GM10248 (cell line): ENCODE measurements at places on chromosomes 2 and 18.

- no peak for DNase-seq
Measured at GRCh38 chr18:48408727-48409590, at the start of gene ZBTB7C. ZBTB7C (minus strand) TSS chr18:48409383.

DNA sequence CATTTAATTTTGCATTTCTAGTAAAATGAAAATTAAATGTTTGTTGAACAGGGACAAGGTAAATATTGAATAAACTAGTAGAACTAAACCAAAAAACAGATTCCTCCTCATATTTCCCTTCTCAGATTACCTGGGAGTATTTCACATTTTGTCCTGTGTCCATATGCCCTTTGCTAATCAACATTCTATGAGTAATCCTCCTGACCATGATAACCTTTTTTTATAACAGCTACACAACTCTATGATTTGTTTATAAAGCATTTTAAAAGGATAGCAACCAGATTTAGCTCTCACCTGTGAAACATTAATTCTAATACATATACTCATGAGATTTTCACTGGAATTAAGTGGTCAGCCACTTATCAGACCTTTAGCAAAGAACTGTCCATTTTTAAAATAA, 7.1 kb upstream of the DSG2 start:
- no peak for DNase-seq

- no peak for DNase-seq
Measured at GRCh38 chr18:23485386-23485785, 17.9 kb upstream of the RMC1 start.

DNA sequence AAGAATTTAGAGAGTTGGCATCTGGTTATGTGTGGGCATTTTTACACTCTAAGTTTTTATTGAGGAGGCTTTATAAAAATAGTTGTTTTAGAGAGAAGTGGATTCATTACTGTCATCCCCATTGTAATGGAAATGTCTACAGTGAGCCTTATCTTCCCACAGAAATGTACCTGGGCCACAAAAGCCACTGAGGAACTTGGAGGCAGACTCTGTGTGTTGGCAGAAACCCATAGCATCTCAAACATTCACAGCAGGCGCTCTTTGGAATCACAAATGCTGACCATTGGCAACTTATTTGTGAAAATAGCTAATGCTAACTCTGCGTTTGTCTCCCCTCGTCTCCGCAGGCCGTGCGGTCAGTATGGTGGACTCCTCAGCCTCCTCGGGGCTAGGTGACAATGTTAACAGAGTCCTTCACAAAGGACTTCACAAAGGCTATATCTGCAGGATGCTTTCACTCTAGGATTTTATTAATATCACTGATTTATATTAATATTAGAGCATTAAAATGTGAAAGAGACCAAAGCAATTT, 689.1 kb upstream of the POU3F3 start:
- no peak for DNase-seq

DNA sequence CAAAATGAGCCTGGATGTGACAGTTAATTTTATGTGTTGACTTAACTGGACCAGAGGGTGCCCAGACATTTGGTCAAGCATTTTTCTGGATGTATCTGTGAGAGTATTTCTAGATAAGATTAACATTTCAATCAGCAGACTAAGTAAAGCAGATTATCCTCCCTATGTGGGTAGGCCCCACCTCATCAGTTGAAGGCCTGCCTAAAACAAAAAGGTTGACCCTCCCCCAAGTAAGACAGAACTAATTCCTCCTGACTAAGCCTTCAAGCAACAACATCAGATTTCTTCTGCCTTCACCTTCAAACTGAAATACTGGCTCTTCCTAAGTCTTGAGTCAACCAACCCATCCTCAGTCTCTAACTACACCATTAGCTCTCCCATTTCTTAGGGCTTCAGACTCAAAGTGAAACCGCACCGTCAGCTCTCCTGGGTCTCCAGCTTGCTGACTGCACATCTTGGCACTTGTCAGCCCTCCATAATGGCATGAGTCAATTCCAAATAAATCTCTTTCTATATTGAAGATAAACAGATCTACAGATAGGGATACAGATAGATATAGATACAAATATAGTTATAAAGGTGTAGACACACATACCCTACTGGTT, 47.9 kb downstream of the MEMO1 start:
- no peak for DNase-seq

GRCh38 chr2:52416340-52416739, 1351.3 kb upstream of the CHAC2 start:
- DNase-seq, result no peak

DNA sequence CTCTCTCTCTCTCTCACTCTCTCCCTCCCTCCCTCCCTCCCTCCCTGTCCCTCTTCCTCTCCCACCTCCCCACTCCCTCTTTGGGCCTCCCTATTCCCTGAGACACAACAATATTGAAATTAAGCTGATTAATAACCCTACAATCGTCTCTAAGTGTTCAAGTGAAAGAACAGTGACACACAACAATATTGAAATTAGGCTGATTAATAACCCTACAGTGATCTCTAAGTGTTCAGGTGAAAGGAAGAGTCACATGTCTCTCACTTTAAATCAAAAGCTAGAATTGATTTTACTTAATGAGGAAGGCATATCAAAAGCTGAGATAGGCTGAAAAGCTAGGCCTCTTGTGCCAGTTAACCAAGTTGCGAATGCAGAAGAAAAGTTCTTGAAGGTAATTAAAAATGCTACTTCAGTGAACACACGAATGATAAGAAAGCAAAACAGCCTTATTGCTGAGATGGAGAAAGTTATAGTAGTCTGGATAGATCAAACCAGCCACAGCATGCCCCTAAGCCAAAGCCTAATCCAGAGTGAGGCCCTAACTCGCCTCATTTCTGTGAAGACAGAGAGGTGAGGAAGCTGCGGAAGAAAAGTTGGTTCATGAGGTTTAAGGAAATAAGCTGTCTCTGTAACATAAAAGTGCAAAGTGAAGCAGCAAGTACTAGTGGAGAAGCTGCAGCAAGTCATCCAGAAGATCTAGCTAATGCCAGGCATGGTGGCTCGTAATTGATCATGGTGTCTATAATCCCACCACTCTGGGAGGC, 21.3 kb downstream of the MALT1 start:
- DNase-seq, result no peak
